NCI-H1694 (cell line): ENCODE measurements at places on chromosomes 7 and 10.

DNA sequence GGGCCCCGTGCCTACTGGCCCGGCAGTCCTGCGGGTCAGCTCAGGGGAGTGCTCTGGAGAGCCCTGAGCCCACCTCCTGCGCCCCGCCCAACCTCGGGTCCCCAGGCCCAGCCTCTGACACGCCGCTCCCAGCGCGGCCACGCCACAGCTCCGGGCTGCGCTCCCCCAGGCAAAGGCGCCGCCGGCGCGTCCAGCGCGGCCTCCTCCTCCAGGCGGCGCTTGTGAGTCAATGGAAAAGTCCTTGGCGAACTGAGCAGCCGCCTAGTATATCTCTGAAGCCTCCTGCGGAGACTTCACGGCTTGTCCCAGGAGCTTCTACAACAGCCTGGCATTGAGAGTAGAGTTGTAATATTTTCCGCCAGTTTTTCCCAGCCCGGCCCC is 29.5 kb upstream of the BMS1 start:
- DNase-seq, result peak; percentile 16

GRCh38 chr7:92282930-92283329 is 37.2 kb downstream of the ANKIB1 start:
- no peak for DNase-seq

- DNase-seq, result no peak
Measured at GRCh38 chr7:22811746-22812280, 10.8 kb downstream of the TOMM7 start.

DNA sequence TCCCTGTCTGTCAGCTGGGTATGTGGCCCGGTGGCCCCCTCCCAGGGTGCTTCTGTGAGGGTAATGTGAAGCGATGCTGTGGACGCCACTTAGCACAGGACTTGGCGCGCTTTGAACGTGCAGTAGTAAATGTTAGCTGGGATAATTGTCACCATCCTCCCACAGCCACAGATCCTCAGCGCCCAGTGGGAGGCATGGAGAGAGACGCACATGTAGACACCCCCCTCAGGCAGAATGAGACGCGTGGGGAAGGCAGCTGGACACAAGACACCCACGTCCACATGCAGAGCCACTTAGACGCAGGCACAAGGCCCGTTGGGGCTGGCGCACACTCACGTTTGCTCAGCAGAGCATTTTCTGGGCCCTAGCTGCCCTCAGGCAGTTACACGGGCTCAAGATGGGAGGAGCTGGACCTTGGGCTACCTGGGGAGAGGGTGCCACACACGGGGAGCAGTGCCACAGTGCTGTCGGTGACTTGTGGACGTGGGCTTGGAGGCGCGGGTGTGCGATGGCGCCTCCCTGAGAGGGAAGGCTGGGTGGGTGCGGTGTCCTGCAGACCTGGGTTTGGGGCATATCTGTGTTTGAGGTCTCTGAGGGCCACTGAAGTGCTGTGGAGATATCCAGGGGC is 26.4 kb downstream of the ADCYAP1R1 start:
- no peak for DNase-seq

GRCh38 chr10:103241262-103242011 is 4.2 kb upstream of the RPEL1 start:
- no peak for DNase-seq

DNA sequence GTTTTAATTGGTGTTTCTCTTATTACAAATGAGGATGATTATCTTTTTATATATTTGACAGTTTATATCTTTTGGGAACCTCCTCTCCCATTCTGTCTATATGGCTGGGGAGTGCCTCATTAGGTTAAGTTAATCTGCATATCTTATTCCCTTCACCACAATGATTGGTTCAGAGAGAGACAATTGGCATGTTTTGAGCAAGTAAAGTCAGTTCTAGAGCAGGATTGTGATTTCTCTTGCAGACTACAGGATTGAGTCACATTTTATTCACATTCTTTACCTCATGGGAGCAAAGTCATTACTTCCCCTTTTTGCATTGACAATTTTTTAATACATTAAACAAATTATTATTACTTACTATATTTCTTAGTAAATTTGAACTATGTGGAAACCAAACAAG is 345.6 kb downstream of the MDFIC start:
- no peak for DNase-seq

- no peak for DNase-seq
Measured at GRCh38 chr7:105205592-105206237, 183.0 kb downstream of the SRPK2 start.

GRCh38 chr10:113849140-113849803 is 4.6 kb downstream of the DCLRE1A start:
- DNase-seq, result no peak

DNA sequence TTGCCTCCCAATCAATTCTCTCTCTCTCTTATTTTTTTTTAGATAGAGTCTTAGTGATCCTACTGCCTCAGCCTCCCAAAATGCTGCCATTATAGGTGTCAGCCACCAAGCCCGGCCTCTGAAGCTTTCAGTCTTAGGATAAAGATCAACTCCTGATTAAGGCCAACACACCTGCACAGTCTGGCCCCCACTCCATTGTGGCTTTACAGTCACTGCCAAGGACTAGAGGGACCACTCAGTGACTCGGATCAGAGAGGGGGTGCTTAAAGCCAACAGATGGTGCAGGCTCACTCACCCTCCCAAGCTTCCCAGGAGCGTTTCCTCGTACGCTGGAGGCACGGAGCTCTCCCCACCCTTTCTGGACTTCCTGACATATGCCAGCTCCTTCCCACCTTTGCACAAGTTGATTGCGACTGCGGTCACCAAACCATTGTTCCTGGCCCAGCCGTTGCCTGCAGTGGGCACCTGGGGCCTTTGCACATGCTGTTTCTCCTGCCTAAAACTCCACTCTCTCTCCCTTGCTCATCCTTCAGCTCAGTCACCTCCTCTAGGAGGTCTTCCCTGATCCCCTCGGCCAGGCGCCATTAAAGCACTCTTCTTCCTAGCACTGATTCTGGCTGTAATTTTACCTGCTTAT is 1.7 kb upstream of the CDH23 start:
- DNase-seq, result no peak

DNA sequence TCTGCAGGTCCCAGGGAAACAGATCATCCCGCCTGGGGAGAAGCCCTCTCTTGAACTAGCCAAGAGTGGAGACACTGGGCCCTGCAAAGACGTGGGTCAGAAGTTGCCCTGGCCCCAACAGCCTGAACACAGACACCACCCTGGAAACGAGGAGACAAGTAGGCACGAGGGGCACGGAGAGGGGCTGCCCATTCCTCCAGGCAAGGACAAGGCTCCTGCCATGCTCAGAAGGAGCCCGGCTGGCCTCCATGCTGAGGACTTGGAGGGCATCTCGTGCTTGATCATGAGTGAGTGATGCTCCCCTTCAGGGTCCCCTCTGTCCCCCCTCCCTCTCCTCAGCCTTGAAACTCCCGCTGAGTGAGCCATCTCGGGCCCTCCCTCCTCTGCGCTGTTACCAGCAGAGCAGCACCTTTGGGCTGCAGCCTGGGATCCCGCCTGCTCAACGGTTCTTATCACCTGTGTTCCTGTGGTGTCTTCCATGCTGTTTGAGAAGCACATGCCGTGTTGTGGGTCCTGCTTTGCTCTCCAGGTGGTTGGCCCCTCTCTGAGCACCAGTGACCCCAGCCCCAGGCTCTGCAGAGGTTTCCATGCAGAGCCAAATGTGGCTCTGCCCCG is 544.3 kb downstream of the TCERG1L start:
- DNase-seq, result no peak

DNA sequence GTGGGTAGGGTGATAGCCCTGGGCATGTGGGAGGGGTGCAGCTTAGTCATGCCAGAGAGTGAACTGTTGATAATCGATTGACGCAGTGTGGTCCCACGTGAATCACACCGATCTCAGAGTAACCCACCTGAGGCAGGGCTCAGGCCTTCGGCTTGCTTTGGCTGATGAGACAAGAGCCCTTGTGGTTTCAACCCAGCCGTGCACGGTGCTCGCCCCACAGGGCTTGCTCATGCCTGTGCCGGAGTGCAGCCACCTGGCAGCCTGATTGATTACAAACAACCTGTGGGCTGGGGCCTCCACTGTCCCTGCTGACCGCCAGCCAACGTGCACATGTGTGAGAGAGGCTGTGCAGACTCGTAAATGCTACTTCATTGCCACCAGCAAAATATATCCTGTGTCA is 144.9 kb upstream of the ADARB2 start:
- no peak for DNase-seq

- DNase-seq, result no peak
Measured at GRCh38 chr7:140876519-140877248, 48.0 kb downstream of the BRAF start.

- no peak for DNase-seq
Measured at GRCh38 chr7:115962340-115962739, 68.2 kb downstream of the TFEC start.

DNA sequence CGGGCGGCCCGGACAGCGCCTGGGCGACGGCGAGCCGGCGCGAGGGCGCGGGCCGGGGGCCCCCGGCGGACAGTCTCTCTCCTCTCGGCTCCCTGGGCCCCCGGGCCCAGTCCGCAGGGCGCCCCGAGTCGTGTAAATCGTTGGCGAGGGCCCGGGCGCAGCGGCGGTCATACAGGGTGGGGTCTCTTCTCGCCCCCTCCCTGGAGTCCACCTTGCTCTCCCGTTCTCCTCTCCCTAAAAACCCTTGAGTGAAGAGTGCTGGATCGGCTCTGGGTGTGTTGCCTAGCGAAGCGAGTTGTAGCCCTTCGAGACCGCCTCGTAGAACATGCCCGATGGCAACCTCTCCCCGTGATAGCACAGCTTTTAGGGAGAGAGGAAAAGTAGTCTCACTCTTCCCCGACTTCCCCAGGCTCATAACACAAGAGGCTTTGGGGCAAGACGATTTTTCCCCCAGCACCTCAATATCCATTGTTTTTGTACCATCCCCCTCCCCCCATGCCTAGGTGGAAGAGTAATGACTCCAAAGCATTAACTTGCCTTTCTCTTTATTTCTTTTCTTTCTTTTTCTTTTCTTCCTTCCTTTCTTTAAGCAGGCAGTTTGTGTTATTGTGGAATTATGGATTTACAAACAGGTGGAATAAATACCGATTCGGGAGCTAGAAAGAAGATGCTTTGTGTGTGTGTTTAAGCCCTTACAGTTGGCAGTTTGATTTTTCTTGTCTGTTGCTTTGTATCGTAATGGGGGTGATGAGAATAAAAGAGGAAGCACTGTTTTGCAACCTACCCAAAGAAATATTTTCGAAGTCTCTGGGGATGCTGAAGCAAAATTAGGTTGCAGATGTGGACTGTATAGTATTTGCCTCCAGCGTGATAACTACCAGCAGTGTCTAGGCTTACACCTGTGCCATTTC is 822 bp downstream of the SHOC2 start:
- peak; percentile 23 for DNase-seq

DNA sequence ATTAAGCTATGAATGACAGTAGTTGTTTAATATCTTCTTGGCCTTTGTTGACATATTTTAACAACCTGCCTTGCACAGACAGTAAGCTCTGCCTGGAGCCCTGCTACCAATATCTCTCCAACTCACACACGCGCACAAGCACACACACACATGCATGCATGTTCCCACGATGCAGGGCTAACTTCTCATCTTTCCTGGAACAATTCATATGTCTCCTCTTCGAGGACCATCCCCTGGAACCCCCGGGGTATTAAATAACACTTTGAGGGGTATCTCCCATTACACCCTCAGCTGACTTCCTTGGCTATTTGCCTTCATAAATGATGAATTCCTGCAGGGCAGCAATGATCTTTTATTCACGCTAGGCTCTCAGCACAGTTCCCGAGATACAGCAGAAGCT is 258.0 kb downstream of the TRIL start:
- DNase-seq, result no peak

DNA sequence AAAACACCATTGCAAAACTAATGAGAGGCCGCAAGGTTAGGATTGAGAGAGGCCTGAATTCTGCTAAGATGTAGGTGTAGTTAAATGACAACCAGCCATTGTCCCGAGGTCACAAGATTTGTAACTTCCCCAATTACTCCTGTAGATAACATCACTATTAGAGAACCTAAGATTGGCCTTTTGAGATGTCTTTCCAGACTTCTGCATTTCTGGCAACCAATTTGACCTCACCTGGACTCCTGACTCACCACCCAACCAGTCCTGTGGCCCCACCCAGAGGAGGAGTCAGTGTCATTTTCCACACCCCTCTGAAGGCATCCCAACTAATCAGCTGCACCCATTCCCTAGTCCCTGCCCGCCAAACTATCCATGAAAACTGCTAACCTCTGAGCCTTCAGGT is 115.7 kb downstream of the PRKAG2 start:
- DNase-seq, result no peak

DNA sequence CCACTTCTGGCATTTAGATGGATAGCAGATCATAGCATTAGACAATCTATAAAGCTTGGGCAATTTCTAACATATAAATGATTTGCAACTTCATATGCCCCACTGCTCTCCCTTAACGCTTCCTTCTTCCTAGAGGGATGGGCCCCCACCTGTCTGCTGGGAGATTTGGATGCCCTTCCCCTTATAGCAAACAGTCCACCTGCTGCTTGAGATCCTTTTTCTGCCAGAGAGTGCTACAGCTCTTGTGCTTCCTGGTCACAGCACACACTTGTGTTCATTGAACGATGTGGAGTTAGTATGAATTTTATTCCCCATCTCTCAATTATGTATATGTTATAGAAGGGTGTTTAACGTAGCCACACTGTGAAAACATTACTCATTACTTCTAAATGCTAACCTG is 10.4 kb upstream of the PCGF5 start:
- DNase-seq, result no peak

GRCh38 chr7:130699686-130700085 is 13.3 kb upstream of the TSGA13 start:
- no peak for DNase-seq

- no peak for DNase-seq
Measured at GRCh38 chr10:14580671-14581332, 193.9 kb downstream of the FAM107B start.

DNA sequence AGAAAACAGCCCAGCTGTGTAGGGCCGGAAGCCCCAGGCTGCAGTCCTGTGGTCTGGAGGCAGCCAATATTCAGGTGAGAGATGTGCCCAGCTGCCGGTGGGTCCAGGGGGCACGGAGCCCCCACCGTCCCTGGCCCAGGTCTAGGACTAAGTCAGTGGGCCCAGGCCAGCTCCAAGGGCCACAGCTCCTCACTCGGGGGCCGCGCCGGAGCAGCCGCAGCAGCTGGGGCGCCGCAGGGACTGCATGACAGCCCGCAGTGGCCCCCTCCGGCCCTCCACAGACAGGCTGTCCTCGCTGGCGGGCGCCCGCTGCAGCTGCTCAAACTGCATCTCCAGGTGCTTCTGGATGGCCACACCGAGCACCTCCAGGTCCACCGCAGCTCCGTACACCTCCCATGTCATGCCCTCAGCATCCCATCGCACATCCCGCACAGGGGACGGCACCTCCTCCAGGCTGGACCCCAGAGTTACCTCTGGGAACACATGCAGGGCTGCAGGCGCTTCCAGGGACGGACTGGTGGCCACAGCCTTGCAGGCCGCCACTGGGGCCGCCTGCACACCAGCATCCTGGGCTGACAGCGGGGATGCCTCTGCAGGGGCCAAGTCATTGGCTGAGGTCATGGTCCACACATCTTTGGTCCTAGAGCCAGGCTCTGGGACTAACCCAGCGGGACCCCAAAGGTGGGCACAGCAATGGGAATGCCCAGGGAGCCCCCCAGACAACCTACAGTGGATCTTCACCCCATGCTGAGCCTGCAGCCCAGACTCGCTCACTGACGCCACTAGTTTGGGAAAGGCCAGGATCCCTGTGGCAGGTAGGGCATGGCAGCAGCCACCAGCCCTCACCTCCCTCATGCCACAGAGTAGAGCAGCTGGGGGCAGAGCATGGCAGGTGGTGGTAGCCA is 7.0 kb downstream of the GPRIN2 start:
- no peak for DNase-seq

GRCh38 chr10:112434988-112435619 is 11.6 kb downstream of the ZDHHC6 start:
- no peak for DNase-seq
